ENCODE measurements at places on chromosomes 3 and 15. TPM values are rescaled to one million over a fixed set of nuclear protein-coding genes. Genes with fewer than 3 reads are reported as not detected.
A peak's percentile ranks its signal among the peaks of the same experiment; 100 is the strongest.

- DNase-seq = no peak
These were observed 6.8 kb upstream of the SENP7 start for GRCh38 chr3:101519685-101520365.

GRCh38 chr3:72995337-72995736, 1.3 kb upstream of the PPP4R2 start:
- no peak for DNase-seq

- DNase-seq = no peak
These were observed 179.8 kb downstream of the MEX3B start for GRCh38 chr15:81865850-81866537.

DNA sequence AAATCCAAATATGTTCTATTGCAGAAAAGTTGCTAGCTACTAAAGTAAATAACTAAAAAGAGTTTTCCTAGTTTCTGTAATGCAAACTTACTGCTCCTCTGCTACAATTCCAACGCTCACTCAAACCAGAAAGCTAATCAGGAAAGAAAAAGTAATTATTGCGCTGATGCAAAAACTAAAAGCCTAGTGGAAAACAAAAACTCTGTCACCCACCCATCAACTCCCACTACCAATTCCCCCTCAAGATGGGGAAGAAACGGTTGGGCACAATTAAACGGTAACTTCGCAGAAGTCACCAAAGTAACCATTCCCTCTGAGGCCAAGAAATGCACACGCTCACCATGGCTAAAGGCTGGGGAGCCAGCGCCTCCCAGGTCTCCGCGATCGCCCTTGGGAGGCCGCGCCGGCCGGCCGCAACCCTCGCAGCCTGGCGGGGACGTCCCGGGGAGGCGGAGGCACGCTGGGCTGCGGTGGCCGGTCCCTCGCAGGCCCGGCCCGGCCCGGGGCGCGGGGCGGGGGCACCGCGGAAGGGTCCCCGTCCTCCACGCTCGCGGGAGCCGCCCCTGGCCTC, 684 bp downstream of the SLTM start:
- no peak for DNase-seq

DNA sequence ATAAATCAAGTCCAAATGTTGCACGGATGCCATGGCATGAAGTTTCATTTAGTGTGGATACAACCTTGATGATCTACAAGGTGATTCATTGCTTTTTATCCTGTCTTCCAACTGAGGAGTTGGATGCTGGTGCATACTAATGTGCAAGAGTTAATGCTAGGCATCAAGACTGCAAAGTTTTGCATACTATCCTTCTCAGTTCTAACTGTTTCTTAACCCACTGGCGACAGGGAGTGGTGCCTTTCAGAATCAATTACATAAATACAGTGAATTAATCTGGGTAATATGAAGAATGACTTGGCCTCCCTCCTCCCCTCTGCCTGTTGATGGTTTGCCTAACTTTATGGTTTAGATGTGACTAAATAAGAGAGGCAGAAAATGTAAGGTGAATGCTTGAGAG, 43.5 kb downstream of the KCNAB1 start:
- no peak for DNase-seq

DNA sequence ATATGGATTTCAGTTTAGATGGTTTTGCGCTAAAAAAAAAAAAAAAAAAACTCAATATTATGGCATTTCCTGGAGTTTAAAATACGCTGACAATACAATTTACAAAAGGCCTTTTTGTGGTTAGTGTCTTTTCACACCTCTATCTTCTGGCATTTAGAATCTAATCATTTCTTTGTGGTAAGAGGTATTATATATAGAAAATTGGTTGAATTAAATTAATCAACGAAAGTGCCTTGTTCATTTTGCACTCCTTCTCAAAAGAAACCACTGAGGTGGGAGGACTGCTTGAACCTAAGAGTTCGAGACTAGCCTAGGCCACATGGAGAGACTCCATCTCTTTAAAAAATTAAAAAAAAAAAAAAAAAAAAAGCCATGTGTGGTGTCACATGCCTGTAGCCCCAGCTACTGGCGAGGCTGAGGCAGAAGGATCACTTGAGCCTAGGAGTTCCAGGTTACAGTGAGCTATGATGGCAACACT, 90.0 kb upstream of the ICE2 start:
- peak; percentile 53 for DNase-seq

DNA sequence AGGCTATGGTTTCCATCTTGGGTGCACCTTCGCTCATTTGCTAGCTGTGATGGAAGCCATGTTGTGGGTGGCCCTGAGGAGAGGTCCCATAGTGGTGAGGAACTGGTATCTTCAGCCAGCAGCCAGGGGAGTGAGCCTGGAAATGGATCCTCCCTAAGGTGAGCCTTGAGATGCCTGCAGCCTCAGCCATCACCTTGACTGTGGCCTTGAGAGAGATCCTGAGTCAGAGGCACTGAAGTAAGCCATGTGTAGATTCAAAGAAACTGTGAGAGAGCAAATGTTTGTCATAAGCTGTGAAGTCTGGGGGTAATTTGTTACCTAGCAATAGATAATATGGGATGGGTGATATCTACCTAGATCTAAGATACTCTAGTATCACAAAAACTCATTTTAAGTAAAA, 105.3 kb downstream of the SNRK start:
- no peak for DNase-seq

CSPG4 gene
- not detected for polyA plus RNA-seq

EPHA3 gene
- not detected for polyA plus RNA-seq

NISCH gene
- polyA plus RNA-seq = 31.6 TPM

COL8A1 gene
- polyA plus RNA-seq = not detected

TMEM45A gene
- polyA plus RNA-seq = not detected
